ENCODE measurements at places on chromosomes 4 and X.

DNA sequence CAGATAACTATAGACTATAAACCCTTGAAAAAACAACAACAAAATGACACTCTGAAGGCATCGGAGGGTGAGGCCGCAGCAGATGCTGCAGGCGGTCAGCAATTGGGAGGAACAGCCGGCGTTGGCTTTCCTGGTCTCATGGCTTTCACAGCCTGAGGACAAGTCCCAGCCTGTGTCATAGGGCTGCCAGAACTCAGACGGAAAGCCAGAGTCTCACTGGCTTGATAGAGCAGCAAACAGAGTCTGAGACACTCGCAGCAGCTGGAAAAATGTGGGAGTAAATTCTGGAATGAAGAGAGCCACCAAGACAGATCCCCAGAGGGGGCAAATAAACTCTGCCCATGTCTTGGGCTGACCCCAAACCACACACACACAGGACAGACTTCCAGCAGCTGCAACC lies 86.3 kb downstream of the PPP2R2C start:
- no peak for DNase-seq

DNA sequence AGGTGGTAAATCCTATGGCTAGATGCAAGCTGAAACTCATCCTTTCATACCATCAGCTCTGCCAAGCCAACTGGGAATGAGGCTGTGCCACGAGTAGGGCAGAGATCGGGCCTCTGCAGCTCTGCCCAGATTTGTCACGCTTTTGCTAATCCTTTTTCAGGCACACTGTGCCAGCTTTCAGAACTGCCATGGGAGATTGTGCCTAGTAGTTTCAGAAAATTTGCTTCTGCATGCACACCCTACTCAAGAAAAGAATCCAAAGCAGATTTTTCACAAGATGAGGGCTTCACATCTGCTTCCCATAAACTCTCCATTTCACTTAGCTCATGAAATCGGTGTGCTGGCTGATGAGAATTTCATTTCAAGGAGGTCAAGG lies 3.3 kb upstream of the ADH7 start:
- DNase-seq: no peak

DNA sequence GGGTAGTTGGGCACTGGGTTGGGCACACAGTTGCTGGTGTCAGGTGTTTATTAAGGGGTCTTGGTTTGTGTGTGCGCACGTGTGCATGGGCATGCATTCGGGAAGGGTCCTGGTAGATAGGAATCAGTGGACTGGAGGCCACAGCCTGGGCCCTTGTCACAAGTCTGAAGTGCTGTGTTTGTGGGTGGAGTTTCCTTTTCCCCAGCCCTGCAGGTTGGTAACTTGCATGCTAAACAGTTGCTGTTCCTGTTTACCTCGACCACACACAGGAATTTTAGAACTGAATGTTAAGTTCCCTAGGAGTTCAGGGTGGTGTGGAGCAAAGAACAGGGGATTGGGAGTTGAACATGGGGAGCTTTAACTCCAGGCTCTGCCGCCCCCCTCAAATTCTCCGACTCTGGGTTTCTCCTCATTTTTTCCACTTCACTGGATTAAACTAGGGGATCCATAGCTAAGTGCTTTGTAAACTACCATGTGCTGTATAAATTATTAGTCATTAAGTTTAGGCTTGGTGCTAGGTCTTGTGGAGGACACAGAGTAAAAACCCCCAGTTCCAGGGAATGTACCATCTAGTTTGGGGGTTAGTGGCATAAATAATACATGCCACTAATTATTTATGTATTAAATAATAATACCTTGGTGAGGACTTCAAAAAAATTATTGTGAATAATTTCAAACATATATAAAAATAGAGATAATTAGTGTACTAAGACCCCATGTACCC lies 49.0 kb downstream of the STARD8 start:
- no peak for DNase-seq

DNA sequence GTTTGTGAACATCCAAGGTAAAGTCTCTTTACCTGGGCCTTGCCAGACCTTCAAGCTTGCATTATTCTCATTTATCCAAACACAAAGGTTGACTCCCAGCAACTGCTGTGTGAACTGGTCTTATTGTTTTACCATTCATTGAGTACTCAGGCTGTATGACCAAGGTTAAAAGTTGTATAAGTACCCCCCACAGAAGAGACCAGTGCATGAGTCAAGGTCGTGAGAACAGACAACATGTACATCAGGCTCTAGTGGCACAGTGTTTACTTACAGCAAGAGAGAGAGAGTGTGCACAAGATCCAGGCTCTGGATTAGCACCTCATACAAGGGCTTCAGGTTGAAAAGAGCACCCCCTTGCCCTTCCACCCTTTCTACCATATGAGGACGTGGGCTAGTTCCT lies 77.4 kb upstream of the EFNB1 start:
- DNase-seq: no peak

- no peak for DNase-seq
Observed at GRCh38 chr4:41722181-41722580, 26.3 kb downstream of the PHOX2B start.

GRCh38 chr4:164614999-164615398 lies 138.9 kb upstream of the SMIM31 start:
- DNase-seq: no peak

DNA sequence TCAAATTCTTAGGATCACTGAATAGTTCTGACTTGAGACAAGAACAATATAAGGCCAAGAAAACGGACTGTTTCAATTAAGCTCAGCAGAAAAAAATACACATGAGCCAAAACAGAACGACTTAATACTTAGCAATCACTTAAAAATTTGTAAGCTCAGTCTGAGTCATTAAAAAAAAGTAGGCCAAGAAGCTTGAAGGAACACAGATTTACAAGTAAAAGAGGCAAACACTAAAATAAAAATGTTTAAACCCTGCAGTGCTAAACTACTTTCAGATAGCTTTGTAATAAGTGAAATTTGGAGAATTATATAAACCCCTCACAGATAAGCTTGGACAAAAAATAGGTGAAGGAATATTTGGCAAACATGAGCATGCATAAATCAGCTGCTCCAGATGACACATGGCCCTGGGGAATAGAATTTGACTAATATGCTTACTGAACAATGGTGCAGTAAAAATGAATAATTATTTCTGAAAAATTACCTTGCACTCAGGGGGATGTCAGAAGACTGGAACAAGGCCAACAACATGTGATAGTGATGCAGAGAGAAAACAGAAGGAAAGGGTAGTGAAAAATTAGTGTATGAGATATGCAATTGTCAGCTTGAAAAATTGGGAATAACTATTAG lies 49.6 kb downstream of the LNX1 start:
- DNase-seq: no peak

DNA sequence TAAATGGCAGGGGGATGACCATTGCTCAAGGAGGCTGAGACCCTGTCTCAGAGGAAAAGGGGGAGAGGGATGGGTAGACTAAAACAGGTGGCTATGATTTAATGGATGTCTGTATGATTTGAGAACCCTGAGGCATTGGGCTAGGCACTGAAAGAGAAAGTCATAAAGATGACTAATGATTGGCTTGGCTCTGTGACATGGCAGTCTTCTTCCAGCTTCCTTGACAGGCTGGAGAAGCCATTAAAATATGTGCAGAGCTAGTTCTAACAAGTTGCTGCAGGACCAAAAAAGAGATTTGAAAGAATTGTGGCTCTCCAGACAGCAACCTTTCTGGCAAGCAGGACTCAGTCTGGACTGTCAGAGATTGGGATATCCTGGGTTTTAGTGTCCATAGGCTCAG lies 53.6 kb downstream of the AMER1 start:
- DNase-seq: no peak

DNA sequence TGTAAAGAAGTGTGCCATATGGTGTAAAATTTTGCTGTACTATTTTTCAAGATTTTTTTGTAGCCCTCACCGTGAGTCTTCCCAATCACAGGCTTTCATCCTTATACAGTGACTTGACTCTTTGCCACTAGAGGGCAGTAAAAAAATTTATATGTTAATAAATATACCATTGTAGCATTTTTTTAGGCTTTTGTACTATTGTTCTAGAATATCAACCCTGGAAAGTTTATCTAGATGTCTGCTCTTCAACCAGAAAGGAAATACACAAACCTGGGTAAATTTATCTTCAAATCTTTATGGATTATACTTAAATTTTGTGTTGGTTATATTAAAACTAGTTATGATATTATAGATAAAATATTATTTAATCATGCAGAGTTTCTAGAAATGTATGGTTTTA lies 235.3 kb downstream of the TENM3 start:
- no peak for DNase-seq

- DNase-seq: no peak
Observed at GRCh38 chr4:83012200-83012686, 1.6 kb upstream of the LIN54 start.

GRCh38 chr4:183541010-183541751 lies 36.3 kb downstream of the ING2 start:
- DNase-seq: no peak

GRCh38 chr4:44961001-44961755 lies 234.8 kb upstream of the GNPDA2 start:
- DNase-seq: no peak

DNA sequence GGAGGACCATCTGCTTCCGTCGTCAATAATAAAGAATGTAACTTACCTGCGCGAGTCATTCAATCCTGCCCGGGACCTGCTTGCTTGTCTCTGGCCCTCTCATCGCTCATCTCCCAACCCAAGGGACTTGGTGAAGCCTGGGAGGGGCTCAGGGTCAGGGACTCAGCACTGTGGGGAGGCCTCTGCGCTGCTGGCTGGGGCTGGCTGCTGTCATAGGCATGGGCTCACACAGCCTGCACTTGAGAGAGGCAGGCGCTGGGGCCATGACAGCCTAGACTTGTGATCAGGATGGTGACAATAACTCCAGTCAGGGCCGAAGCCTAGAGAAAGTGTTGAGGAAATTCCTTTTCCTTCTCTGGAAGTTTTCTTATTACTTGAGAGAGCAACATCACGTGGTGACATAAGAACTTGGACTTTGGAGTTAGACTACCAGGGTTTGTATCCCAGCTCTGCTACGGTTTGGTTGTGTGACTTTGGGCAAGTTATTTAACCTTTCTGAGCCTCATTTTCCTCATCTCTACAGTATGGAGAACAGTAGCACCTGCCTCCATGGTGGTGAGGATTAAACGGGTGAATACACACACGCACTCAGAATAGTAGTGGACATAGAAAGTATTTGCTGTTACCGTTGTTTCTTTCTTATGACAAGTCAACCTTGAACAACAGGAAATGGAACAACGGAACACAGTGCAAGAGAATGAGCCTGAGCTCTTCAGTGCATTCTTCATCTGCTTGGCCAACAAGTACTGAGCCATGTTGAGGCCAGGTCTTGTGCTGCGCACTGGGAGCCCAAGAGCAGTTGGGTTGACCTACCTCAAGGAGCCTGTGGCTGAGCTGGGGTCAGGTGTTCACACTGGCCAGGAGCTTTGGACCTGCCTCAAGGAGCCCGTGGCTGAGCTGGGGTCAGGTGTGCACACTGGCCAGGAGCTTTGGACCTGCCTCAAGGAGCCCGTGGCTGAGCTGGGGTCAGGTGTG lies 60.5 kb downstream of the TBC1D14 start:
- DNase-seq: no peak

DNA sequence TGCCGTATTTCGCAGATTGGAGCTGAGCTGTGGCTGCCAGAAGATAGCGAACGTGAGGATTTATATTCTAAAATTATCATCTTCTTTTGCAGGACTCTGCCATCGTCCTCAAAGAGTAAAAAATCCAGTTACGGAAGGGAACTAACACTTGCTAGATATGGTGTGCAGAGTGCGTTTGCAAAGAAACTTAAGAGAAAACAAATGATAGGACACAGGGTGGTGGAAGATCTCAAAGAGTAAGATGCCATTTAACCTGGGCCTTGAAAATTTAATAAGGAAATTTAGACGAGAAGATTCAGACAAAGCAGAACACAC lies 566 bp downstream of the LARP7 start:
- no peak for DNase-seq

DNA sequence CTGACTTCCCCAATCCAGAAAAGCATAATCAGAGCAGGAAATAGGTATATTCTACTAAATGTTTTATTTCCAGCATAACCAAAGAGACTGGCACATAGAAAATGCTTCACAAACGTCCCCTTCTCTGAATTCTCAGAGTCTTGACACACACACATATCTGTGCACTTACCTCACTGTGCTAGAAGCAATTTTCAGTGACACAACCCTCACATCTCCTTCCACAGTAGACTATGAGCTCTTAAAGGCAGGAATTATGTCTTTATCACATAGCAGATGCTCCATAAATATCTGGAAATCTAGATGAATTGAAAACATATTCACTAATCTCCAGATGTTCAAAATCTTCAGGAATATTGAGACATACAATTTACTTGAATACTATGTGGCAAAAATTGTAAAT lies 5.9 kb downstream of the SOWAHB start:
- DNase-seq: no peak

GRCh38 chrX:84187533-84188319 lies at the start of gene RPS6KA6:
Gene RPS6KA6 (minus strand): TSS chrX:84188199. CDS start chrX:84187899, 300 bp downstream.
- no peak for DNase-seq

GRCh38 chr4:185810746-185811508 lies 1.1 kb downstream of the SORBS2 start:
- DNase-seq: no peak

GRCh38 chrX:153626863-153627674 lies 19.9 kb upstream of the DUSP9 start:
- DNase-seq: no peak

DNA sequence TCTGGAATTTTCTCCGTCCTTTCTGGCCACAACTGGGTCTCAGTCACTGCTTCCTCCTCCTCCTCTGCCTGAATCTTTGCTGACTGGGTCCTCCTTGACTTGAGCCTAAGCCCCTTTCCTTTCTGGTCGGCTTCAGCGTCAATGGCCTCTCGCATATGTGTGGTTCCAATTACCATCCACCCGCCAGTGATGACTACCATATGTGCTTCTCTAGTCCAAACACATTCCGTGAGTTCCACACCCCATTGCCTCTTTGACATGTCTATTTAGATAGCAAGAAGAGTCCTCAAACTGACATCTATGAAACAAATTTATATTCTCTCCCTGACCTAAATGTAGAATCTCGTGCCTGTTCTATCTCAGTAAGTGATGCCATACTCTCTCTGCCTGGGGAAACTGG lies 19.8 kb downstream of the MXRA5 start:
- no peak for DNase-seq
